Endothelial cell (in vitro differentiated cells): ENCODE measurements at places on chromosomes 1 and 21. TPM values are rescaled to one million over a fixed set of nuclear protein-coding genes. Genes with fewer than 3 reads are reported as not detected.
A peak's percentile ranks its signal among the peaks of the same experiment; 100 is the strongest.

- no peak for DNase-seq
Measured at GRCh38 chr1:104018922-104019674, 269.4 kb downstream of the AMY1C start.

GRCh38 chr1:44661781-44662682 is 12.2 kb downstream of the TMEM53 start:
- no peak for DNase-seq

DNA sequence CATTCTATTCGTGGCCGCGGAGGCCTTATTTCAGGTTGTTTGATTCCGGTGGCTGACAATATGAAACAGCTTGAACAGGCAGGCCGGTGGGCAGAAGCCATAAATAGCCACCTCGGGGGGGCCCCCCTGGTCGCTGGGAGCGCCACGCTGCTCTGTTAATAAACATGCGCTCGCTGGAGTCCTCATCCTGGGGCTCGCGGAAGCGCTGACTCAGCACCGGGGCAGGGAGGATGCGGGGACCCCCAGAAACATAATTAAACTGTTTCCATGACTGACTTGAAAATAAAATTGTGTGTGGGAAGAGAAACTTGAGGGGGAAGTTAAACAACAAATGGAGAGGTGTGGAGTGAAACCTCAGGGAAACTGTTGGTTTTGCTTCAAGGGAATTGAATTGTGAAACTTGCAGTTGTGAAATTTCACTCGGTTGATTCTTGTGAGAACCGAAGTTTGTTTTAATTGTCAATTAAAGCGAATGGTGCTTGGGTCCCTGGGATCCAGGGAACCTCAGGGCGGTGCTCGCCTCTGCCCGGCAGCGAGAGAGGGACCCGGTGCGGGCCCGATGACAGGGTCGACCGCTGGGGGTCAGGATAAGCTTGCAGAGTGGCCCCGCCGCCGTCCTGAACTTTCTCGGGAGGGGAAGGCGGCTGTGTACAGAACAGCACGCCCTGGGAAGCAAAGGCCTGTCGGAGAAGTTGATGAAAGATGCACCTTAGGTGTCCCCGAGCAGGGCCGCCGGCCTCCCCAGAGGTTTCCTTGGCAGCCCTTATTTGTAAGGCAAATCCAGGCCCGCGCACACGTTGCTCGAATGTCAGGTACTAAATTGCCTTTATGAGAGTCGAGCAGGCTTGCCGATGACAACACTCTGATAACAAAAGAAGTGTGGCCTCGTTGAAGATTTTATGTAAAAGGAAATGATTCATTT is 176.9 kb upstream of the LMO4 start:
- peak; percentile 83 for DNase-seq

DNA sequence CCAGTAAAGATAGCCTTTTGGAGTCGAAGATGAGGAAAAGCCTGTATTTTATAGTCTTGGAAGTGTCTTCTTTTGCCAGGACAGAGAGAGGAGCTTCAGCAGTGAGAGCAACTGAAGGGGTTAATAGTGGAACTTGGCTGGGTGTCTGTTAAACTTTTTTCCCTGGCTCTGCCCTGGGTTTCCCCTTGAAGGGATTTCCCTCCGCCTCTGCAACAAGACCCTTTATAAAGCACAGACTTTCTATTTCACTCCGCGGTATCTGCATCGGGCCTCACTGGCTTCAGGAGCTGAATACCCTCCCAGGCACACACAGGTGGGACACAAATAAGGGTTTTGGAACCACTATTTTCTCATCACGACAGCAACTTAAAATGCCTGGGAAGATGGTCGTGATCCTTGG is at the start of gene VCAM1:
Gene VCAM1 (plus strand): TSS at position 253 of the 400 bp plus-strand sequence. CDS start 119 bp downstream, at position 372.
- no peak for DNase-seq

GRCh38 chr1:119302011-119302410 is 66.6 kb upstream of the HAO2 start:
- DNase-seq: no peak

DNA sequence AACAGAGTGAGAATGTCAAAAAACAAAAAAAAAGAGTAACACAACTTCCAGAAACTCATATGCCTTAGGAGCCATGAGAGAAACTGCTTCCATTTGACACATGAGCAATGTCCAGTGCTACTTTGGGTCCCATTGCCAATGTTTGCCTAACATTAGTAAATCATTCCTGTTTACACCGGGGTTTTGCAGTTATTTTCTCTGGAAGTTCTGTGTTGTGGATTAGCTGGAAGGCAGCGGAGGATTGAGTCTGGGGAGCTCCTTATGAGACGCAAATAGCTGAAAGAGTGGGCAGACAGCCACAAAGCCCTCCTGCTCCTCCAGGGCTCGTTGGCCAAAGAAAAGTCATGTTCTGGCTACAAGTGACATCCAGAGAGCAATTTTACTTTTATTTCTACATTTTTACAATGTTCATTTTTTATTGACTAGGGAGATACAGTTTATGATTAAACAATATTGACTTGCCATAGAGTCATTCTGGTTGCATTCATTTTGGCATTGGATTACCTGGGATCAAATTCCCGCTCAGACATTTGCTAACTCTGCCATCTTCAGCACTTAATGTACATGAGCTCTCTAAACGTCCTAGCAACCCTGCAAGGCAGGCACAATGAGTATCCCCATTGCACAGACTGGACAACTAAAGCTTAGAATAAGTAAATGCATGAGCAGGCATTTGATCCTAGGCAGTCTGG is 66.4 kb upstream of the GALNT2 start:
- DNase-seq: no peak

The NTRK1 gene
- total RNA-seq: 0.23 TPM

The RIIAD1 gene
- total RNA-seq: not detected

The GPR37L1 gene
- total RNA-seq: not detected
